Stimulated activated CD4-positive, alpha-beta T cell treated with anti-CD3 and anti-CD28 coated beads, Interleukin-15, amount 100 ng/mL, for 1 hour (primary cell): ENCODE measurements at places on chromosomes 13 and 19.

- DNase-seq = no peak
Observed at GRCh38 chr13:112846411-112847115, 122.5 kb upstream of the MCF2L start.

DNA sequence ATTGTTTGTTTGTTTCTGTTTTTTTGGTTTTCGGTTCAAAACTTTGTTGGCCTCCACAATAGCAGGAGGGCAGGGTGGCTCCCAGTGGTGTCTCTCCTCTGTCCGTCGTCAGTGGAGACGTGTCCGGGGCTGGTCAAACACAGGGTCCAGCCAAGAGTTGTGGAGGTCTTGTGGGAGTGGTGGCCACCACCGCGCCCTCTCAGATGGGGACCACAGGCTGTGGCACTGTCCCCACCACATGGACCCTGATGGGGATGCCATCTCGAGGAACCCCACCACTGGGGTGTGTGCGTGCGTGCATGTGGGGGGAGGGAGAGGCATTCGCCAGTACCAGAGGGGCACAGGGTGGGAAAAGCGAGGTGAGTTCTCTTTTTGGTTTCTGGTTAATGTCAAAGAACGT is 13.8 kb downstream of the ZNF574 start:
- DNase-seq = no peak

GRCh38 chr19:37718304-37718703 is 1.3 kb downstream of the ZNF607 start:
- no peak for DNase-seq

GRCh38 chr13:106291006-106291405 is 244.5 kb downstream of the EFNB2 start:
- DNase-seq = no peak

- no peak for DNase-seq
Observed at GRCh38 chr19:5149932-5150901, 181.3 kb downstream of the KDM4B start.

- DNase-seq = no peak
Observed at GRCh38 chr13:97934590-97934989, 18.9 kb upstream of the IPO5 start.

GRCh38 chr13:33536601-33537000 is 251.0 kb upstream of the STARD13 start:
- DNase-seq = no peak

- DNase-seq = no peak
Observed at GRCh38 chr19:40461669-40462221, 3.8 kb downstream of the BLVRB start.

GRCh38 chr13:24053519-24054251 is 106.8 kb upstream of the SPATA13 start:
- peak; percentile 11 for DNase-seq

DNA sequence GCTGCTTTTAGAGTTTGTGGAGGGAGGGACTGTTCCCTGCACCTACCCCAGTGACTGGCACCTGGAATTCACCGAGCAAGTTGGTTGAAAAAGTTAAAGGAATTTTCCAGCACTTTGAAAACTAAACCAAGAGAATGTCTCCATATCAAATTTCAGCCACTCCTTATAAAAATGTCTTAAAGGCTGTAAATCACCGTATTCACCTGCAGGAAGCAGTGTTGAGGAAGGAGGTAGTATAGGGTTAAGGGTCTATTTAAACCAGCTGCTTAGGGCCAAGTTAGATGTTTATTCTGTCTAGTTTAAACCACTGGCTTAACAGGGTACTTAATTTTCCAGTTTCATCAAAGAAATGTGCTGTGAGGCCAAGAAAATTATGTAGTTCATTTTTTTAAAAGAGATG is 3.8 kb upstream of the RAB20 start:
- no peak for DNase-seq

- DNase-seq = no peak
Observed at GRCh38 chr19:11378319-11379189, 4.1 kb downstream of the SWSAP1 start.

GRCh38 chr19:38290631-38291147 is 13.4 kb upstream of the C19orf33 start:
- no peak for DNase-seq

DNA sequence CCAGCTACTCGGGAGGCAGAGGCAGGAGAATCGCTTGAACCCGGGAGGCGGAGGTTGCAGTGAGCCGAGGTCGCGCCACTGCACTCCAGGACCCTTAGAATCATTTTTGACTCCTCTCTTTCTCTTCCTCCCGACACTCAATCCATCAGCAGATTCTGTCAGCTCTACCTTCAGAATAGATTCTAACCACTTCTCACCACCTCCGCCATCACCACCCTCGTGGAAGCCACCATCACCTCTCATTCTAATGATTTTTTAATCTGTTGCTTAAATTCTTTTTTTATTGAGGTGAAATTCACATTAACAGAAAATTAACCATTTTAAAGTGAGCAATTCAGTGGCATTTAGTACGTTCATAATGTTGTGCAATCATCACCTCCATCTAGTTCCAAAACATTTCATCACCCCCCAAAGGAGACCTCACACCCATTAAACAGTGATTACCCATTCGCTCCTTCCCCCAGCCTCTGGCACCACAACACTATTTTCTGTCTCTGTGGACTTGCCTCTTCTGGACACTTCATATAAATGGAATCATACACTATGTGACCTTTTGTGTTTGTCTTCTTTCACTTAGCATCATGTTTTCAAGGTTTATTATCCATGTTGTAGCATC is 5.0 kb upstream of the CCDC61 start:
- DNase-seq = no peak

DNA sequence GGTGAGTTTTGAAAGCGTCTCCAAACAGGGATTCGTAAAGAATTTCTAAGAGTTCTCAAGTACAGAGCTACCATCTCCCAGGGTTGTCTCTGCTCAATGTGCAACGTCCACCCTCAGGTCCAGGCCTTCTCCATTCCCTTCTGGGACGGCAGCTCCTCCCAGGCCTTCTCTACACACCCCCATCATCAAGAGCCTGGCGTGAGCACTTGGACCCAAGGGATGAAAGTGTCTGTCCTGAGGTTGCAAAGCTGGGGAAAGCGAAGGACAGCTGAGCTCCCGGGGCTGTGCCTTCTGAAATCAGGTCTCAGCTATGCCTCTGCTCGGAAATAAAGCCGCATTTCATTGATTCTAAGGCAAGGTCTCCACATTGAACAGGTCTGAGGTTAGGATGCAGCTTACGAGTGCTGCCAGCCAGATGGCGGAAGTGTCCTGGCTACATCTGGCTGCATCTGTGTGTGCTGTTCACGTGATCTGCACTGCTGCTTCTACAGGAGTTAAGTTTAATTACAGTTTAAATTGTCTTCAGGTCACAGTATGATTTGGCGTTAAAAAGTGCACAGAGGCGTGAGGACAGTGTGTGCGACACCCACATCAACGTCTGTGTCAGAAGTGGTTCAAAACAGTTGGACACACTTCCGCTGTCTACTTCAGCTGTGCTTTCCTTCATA is 27.0 kb upstream of the MIER2 start:
- no peak for DNase-seq
